ENCODE measurements at places on chromosomes 12 and 14.

GRCh38 chr14:23141706-23142444, 22.8 kb upstream of the CEBPE start:
- no peak for DNase-seq

- DNase-seq: peak; percentile 21
These were observed 31.4 kb downstream of the SSPN start for GRCh38 chr12:26226629-26227360.

GRCh38 chr12:51818086-51818485, 30.4 kb downstream of the FIGNL2 start:
- no peak for DNase-seq

- no peak for DNase-seq
These were observed 295.0 kb upstream of the MGAT4C start for GRCh38 chr12:86551146-86551571.

DNA sequence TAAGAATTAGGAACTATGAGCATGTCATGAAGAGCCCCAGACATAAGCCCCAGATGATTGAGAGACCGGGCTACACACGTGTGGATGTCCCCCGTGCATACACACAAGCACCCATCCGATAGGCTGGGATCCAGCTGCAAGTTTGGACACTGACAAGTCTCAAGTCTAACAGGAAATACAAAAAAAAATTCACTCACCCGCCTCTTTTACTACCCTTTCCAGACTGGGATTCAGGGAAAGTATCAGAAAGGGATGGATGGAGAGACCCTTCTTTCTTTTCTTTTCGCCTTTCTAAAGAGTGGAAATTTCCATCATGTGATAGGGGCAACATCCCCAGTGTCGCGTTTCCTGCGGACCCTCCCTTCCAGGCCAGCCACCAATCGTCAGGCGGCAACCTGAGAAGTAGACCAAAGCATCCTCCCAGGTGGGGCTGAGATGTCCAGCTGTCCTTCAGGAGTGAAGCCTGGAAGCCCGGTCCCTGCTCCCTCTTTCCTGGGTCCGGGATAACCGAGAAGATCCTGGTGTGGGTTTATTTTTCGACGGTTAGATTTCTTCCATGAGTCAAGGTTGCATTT, 6.4 kb upstream of the SLC38A4 start:
- DNase-seq: no peak

- no peak for DNase-seq
These were observed 30.9 kb downstream of the BTBD7 start for GRCh38 chr14:93301821-93302447.

Measured in endothelial cell of umbilical vein (primary cell).